ENCODE measurements at places on chromosomes 16 and 17.

DNA sequence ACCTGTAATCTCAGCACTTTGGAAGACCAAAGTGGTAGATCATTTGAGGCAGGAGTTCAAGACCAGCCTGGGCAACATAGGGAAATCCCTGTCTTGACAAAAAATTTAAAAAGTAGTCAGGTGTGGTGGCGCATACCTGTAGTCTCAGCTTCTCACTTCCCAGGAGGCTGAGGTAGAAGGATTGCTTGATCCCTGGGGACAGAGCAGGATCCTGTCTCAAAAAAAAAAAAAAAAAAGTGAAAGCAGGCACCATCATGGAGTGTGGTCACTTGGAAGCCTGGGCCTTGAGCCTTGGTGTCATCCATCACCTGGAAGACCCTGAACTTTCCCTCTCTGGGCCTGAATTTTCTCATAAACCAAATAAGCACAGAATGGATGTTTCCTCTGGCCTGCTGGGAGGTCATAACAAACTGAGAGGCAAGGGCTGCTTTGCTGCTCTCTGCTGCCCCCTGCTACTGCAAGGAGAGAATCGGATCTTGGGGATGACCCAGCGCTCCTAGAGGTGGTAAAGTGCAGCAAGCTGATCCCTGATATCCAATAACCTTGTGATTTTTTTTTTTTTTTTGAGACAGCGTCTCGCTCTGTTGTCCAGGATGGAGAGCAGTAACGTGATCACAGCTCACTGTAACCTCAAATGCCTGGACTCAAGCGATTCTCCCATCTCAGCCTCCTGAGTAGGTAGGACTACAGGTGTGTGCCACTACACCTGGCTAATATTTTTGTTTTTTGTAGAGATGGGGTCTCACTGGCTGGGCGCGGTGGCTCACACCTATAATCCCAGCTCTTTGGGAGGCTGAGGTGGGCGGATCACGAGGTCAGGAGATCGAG, 75.9 kb upstream of the RNU2-1 start:
- no peak for DNase-seq

- DNase-seq = no peak
Measured at GRCh38 chr17:66980896-66981295, 16.4 kb downstream of the CACNG4 start.

DNA sequence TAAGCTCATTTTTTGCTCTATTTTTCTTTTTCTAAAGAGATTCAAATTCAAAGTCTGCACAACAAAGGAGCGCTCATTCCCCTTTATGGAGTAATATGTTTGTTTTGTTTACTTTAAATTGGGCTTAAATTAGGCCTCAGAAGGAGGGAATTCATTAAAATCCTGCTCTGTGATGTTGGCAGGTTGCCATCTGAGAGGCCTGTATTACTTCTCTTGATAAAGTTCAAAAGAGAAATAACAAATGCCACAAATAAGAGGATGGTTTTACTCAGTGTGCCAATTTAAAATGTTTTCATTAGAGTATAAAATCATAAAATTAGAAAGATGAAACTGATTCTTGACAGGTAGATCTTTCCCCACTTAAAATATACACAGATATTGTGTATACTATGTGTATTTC, 54.5 kb upstream of the HLF start:
- no peak for DNase-seq

- DNase-seq = peak; percentile 44
Measured at GRCh38 chr17:48262982-48263730, 155.6 kb downstream of the SNX11 start.

- no peak for DNase-seq
Measured at GRCh38 chr16:23501291-23501690, 9.0 kb downstream of the GGA2 start.

DNA sequence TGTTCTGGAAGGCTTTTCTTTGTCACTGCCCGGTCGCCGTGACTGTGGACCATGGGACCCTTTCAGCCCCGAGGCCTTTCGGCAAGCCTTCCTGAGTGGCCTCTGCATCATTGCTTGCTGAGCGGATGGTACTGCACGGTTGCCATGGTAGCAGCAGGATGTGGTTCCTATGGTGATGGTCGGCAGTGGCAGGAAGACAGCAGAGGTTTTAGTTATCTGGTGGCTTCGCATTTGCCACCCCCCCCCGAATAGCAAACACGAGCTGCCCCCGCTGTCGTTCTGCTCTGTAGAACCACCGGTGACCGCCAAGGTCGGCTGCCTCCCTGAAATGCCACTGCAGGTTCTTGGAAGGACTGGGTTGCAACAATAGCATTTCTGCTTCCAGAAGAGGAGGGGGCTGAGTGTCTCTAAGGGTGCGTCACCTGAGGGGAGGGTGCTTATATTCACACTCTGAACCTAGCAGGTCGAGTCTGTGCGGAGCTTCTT, 76.6 kb downstream of the CMIP start:
- DNase-seq = no peak

GRCh38 chr17:76390003-76390421, 5.6 kb downstream of the SPHK1 start:
- DNase-seq = no peak

DNA sequence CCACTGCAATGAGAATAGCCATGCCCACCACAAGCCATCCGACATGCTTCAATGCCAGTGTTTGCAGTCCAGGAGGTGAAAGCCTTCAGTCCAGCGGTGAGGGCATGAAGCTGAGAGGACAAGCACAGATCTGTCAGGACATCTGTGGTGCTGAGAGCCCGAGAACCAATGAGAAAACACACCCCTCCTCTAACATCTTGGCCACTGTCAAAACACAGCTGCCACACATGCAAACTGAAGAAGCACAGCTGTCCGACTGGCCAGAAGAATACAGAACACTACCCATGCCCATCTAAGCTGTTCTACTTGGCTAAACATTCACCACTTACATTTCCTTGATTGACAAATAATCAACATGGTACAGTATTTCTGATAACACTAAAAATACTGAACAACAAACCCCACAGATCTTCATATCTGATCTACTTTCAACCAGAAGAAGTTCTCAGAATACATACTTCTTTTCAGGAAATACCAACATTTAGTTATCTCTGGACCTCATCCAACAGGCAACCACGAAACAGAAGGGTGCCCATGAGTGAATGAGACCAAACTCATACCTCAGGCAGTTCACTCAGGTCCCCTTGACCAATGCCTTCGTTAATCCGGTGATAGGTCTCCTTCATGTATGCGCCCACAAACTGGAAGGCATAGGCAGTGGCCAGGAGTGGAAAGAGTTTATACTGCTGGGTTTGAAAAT, 10.2 kb upstream of the FBF1 start:
- peak; percentile 92 for DNase-seq

GRCh38 chr17:63911041-63911635, at the start of gene CSHL1:
Gene CSHL1, minus strand, starts transcription at chr17:63911258. Its CDS starts 62 bp downstream, at chr17:63911196.
- DNase-seq = no peak

GRCh38 chr17:3003296-3004149, 59.9 kb downstream of the OR1D5 start:
- DNase-seq = no peak

GRCh38 chr17:77437747-77438146, 297.0 kb downstream of the SEC14L1 start:
- DNase-seq = no peak

- DNase-seq = peak; percentile 74
Measured at GRCh38 chr16:28981517-28981916, 3.3 kb upstream of the LAT start.

- DNase-seq = no peak
Measured at GRCh38 chr16:4680673-4681470, 12.5 kb upstream of the NUDT16L1 start.

- DNase-seq = no peak
Measured at GRCh38 chr17:45791935-45792334, 7.8 kb downstream of the CRHR1 start.

DNA sequence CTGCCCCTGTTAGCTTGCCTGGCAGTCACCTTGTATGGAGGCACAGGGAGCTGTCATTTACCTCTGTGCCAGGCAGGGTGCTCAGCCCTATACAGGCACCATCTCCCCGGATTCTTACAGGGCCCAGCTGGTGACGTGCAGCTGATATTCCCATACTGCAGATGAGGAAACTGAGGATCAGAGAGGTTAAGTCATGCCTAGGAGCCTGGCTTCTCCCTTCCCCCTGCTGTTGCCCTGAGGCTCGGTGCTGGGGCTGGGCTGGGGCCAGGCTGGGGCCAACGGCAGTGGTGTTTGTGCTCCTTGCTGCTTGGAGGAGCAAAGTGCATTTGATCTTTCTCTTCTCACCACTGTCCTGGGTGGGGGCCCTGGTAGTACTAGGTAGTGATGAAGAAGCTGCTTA, 54.7 kb upstream of the IL34 start:
- DNase-seq = no peak

DNA sequence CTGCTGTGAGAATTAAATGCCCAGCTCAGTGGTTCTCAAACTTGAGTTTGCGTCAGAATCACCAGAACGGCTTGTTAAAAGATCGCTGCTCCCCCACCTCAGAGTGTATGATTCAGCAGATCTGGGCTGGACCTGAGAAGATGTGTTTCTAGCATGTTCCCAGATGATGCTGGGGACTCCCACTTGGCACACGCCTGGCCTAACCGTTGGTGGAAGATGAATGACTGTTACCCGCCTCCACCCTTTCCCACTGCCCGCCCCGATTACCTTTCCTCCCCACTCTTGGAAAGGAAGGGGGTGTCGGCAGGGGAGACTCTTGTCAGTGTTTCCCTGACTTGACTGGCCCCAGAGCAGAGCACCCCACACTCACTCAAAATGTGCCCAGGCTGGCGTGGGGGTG, 29.3 kb upstream of the ABCC3 start:
- peak; percentile 38 for DNase-seq

DNA sequence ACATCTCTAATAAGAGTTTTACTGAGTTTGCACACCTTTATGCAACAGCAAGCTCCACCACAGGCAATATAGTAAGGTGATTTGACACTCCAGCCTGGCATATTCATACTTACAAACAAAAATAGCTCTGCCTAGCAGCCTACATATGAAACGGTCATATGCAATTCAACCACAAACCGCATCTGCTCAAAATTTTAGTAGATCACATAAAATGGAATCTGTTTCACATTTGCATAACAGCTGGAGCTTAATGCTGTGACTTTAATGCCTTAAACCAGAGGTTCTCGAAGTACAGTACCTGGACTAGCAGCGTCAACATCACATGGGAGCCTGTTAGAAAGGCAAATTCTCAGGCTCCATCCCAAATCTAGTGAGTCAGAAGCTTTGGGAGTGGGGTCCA, 578.4 kb downstream of the CDH11 start:
- DNase-seq = no peak

GRCh38 chr16:17213025-17213424, 257.7 kb downstream of the XYLT1 start:
- no peak for DNase-seq

DNA sequence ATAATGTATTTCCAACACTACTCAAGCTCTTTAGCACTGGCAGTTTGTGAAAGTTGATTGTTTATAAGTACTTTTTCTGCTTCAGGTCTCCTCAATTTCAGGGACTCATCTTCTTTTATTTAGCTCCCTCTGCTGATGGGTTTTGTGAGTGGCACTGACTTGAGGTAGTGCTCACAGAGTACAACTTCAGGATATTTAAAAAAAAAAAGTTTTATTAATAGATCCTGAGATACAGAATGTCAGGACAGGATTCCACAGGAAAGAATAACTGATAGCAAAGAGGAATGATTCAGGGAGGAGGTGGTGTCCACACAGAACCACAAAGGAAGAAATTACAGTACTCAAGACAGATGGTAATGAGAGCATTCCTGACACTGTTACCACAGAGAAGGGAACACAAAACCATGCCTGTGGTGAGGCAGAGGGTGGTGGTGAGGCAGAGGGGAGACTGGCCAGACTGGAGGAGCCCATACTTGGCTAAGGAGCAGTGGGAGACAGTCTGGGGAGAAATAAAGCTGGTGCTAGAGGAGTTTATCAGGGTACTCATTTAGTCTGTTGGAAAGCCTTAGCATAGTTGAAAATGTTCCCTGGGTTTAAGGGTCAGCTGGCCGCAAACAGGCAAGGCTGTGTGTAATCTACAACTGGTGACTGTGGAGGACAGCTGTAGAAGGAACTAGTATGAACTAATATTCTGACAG, 63.7 kb downstream of the SPAG9 start:
- peak; percentile 79 for DNase-seq

DNA sequence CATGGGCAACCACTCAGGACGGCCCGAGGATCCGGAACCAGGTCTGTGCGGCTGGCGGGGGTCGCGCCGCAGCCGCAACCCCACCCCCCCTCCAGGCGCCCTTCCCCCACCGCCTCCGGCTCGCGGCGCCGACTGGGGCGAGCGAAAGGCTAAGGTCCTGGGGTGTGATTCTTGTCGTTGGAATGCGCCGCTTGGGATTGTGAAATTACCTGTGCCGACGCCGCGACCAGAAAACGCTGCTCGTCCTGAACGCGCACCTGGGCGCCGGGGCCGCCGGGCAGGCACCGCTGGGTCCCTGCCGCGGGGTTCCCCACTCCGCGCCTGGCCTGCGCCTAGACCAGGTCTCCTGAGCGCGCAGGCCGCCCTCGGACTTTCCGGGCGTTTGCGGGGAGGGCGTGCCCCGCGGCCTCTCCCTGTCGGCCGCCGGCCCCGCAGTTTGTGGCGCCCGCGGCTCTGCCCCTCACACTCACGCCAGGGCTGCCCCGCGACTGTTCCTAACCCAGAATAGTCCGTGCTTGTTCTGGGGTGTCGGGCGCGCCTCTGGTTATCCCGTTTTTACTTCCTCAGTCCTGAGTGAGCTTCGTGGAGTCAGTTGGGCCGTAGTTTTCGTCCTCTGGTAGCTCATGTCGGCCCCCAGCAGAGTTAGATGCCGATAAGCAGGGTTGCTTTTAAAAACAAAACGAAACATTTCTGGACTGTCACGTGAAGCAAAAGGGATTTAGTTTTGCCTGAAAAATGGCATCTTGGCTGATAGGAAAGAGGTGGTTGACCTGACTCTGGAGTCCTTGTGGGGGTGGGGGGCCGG, 147.2 kb downstream of the SPECC1 start:
- DNase-seq = peak; percentile 58

- DNase-seq = peak; percentile 42
Measured at GRCh38 chr17:62827746-62828485, 19.8 kb upstream of the MARCHF10 start.

DNA sequence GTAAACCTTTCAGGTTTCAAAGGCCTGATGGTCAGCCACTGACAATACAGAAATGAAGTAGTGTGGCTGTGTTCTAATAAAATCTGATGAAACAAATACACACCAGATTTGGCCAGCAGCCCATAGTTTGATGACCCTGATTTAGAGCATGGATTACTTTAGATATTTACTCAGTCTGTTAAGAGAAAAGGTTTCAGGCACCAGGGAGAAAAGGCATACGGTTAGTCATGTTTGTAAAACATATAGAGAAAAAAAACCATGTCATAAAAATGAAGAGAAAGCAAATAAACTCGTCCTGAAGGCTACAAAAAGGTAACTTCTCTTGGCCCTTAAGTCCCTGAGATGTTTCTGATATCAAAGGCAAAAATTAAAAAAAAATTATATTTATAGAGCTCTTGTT, 112.1 kb downstream of the ADAMTS18 start:
- DNase-seq = no peak

DNA sequence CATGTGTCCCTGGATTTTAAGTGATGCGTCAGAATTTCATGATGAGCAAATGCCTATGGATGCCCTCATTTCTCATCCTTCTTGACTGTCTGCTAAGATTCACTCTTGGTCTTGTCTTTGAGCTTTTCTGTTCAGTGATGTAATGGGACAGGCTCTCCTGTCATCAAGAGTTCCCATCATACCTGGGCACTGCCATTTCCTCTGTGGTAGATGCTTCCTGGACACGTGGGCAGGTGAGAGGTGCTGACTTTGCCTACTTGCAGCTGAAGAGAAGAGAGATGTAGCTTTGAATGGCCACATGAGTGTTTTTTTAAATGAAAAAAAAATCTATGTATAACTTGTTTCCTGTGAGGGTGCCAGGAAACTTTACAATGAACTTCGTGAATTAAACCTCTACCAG, 557.7 kb downstream of the MAF start:
- no peak for DNase-seq

All from OCI-M1 (cell line).